Stimulated activated CD4-positive, alpha-beta T cell treated with anti-CD3 and anti-CD28 coated beads, TNF-alpha, amount 100 ng/mL, for 1 hour (primary cell): ENCODE measurements at places on chromosomes 5 and 9.

DNA sequence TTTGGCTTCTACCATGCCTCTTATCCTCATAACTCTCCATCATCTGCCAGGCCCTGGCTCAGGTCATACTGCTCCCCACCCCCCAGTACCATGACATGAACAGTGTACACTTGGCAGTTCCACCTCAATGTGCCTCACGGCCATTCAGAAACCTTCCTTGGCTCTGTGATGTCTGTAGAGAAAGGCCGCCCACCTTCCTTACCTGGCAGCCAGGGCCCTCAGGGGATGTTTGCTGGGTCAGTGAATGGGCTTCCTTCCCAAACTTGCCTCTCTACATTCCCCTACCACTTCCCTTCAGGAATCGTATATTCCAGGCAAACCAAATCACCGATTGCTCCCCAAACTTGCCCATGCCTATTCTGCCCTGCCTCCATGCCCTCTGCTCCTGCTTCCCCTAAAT lies 101.1 kb downstream of the PSD2 start:
- no peak for DNase-seq

GRCh38 chr9:107485458-107486043 lies 4.0 kb downstream of the KLF4 start:
- DNase-seq: no peak

DNA sequence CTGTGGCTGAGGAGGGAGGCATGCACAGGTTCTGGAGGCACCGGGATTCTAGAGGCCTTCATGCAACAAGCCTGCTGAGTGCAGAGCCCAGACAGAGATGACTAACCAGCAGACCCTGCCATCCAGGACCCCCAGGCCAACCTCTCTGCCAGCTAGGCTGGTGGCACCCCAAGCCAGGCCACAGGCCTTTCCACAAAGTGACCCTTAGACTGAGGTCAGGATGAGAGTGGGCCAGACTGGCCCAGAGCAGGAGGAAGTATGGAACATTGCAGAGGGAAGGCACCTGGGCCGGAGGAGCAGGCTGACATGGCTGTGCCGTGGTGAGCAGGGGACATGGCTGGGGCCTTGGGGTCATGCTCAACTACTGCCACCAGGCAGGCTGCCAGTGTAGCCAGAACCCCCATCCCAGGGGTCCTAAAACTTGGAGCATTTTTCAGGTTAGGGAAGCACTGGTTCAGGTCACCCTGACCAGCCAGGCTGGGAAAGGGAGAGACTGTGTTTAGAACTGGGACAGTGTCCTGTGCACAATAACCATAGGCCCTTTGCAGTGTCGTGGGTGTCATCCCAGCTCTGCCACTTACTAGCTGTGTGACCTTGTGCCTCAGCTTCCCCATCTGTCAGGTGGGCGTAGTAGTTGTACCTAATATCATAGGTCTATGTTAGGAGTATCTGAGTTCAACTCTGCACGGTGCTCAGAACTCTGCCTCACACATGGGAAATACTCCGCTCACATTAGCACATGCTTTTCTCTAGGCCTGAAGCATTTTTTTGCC lies 17.3 kb downstream of the TCF7 start:
- DNase-seq: no peak

DNA sequence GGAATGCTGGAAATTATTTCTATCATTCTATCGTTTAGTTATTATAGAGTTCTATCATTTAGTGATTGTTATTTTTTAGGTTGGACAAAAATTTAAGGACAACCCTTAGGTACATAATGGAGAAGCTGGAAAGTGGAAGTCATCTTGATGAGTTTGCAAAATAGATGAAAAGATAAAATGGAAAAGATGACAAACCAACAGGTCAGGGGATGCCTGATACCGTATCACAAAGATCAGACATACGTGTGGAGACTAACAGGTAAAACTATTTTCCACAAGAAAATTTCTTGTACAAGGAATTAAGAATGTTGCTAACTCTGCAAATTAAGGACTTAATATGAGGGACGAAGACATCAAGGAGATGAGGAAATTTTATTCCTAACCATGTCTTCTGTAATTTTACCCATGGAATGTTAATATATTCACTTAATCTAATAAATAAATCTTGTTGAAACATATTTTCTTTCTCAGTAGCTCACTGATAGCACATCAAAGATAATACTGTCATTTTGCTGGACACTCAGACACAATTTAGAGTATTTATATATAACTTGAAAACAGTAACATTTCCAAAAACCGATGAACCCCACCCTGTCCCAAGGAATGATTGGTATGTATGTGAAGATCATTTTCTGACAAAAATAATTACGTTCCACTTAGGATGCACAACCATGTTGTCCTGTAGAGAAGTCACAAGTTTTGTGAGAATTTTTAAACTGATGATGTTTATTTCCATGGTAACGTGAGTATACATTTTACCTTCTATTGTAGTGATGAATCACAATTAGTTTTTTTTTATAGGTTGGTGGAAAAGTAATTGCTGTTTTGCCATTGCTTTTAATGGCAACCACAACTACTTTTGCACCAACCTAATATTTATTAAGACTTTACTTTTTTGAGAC lies 2.6 kb downstream of the LURAP1L start:
- no peak for DNase-seq

DNA sequence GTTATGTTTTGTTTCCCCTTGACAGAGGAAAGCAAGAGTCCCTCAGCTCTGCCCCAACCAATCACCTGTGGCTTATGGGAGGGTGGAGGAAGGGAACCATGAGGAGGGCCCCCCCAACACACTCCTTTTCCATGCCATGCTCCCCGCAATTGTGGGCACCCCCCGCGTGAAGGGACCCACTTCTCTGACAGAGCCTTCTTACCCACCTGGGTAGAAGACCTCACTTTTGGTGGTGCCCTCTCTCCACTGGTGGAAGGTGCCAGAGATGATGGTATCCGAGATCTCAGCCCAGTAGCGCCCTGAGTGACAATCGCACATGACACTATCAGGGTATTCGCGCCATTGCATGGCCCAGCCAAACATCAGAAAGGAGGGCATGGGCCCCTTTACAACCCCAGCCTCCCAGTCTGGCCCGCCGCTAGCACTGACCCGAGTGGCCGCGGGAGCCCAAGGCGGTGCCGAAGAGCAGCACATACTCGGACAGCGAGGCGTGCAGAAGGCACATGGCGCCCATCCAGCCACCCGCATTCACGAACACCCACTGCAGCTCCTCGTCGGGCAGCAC lies 714 bp downstream of the SIGMAR1 start:
- no peak for DNase-seq

- DNase-seq: no peak
Measured at GRCh38 chr5:104053353-104053649, 490.7 kb upstream of the NUDT12 start.
